ENCODE measurements at places on chromosomes 5 and 9.

DNA sequence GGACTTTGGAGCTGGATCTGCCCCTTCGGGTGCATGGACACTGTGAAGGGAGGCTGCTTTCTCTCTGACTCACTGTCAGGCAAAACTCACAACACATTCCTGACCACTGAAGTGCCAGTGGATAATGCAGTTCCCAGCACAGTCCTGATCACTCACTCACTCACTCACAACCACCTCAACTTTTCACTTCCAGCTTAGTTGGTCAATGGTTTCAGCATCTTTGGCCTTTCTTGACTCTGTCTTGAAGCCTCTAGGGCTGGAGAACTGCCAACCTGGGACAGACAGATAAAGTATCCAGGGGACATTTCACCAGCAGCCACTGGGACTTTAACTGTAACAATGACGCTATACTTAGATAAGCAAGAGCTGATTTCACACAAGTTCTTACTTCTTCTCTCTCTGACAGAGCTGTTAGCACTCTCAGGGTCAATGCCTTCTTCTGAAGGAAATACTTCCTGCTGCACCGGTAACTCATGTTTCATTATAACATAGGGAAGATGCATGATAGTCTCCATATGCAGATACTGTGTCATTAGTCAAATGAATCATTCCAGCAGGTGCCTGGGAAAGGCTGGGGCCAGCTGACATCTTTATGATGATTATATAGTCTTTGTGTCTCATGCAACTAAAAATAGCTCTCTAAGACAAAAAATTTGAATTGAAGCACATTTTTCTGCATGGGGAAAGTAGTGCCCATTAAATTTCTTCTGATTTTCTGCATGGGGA, 499.0 kb downstream of the SEMA5A start:
- DNase-seq: peak; percentile 96

DNA sequence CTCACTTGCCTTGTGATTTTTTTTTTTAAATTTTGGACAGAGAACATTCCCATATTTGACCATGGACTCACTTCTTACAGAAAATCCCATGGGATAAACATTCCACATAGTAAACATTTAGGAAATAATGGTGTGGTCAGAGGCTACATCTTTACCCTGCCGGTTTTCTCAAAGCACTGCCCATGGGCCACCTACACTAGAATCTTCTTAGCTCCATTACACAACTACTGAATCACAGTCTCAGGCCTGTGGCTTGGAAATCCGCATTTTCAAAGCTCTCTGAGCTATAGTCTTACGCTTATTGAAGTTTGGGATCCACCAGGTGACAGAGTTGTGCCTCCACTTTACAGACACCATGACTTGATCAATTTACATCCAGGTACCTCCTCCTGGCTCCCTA, 39.4 kb downstream of the ALG2 start:
- DNase-seq: peak; percentile 10

GRCh38 chr5:172901788-172902496, 57.3 kb upstream of the RPL26L1 start:
- DNase-seq: peak; percentile 92

- DNase-seq: peak; percentile 76
These were observed 10.8 kb upstream of the ADRA1B start for GRCh38 chr5:159905496-159905895.

DNA sequence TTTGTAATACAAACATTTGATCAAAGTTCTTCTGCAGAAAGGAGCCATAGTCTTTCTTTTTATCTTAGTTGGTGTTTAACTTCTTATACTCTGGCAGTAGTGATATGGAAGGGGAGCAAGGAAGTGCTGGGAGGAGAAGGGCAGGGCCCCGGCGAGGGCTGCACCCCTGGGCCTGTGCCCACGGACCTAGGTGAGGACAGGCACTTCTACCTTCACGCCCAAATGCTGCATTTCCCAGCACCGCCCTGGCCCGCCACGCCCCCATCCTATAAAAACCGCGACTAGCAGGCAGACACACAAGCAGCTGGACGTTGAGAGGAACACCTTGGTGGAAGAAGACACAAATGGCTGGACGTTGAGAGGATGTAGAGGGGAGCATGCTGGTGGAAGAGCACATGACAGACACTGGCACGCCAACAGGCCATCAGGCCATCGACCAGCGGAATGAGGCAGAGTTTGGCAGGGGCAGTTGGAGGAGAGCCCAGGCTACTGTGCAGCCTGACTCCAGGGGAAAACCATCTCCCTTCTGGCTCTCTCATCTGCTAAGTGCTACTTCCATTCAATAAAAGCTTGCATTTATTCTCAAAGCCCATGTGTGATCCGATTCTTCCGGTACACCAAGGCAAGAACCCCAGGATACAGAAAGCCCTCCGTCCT, 81.5 kb upstream of the C9orf72 start:
- DNase-seq: no peak

DNA sequence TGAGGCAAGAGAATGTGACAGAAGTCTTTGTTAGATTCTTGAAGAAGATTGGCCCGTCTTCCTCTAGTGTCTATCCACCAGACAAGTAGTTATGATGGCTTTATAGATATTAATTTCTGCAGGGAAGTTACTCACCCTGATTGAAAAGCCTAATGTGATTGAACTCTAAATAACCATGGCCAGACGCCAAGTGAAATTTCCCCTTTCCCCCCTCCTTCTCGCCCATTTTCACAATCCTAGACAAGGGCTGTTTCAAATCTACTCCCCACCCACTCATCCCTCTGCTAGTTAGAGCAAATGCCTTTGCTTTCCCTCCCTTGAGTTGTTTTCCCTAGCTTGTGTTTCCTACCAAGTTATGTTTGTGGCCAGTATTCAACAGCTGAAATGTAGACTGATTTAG, 182.5 kb downstream of the TMEM167A start:
- DNase-seq: peak; percentile 5

DNA sequence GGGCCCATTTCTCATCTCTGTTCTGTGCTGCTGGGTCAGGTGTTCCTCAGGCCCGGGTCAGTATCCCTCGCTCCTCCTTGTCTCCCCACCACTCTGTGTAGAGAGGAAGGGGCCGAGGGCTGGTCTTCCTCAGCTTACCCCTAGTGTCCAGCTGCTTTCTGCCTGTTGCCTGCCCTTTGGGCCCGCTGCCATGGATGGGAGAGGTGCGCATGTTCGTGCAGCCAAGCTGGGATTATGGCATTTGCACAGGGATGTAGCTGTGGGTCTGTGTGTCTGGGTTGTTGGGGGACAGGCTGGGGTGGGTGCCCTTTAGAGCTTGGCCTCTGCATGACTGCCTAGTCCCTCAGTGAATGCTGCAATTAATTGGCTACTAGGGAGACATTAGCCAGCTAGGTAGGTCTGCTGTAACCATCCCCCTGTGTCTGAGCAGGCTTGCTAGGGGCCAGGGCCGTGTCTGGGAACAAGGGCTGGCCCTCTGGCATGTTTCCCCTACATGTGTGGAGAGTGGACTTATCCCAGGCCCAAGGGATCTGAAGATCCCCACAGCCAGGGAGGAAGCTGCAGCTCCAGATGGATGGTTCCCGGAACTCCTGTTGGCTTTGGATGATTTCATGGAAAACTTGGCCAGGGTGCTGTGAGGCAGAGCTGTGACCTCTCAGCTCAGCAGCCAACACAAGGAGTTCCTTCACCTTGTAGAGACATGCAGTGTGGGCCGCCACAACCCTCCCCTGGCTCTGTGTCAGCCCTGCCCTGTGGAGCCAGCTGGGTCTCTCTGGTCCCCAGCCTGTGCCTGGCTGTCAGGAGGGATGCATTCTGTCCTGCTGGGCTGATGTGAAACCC, 161.9 kb downstream of the MACROH2A1 start:
- DNase-seq: no peak

DNA sequence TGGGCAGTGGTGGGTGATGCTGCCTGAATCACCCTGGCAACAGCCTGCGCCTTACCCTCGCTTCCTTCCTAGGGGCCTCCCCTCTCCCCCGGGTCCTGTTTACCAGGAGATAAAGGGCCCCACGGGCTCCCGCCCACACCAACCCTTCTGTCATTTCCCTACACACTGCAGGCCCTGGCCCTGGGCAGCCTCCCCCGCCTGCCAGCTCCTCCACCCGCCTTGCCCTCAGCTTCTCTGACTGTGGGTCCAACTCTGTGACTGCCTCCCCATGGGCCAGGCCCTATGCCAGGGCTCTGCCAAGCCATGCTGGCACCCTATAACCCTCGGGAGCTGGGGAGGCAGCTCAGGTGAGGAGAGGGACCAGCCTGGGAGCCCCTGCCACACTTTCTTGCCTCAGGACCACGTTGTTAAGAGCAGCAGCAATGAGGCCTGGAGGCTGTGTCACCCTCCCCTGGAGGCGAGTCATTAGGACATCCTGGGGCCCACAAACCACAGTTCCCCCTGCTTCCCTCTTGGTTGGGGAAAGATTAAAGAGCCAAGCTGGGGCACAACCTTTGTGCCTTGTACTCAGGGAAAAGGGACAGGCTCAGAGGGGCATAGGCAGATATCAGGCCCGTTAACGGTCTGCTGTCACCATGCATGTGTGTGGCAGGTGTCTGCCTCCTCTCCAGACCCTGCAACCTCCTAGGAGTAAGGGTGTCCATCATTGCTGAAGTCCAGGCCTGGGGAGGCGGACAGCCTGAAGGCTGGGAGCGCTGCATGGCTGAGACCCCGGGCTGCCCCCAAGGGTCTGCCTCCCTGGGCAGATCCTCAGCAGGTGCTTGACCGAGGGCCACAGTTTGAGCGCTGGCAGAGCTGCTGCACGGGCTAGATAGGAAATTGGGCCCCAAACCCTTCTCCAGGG, 2.8 kb downstream of the MGAT4B start:
- DNase-seq: no peak

GRCh38 chr9:93899609-93900435, 55.3 kb downstream of the BARX1 start:
- DNase-seq: no peak

- peak; percentile 79 for DNase-seq
These were observed 31.1 kb upstream of the FGF1 start for GRCh38 chr5:142716963-142717362.

DNA sequence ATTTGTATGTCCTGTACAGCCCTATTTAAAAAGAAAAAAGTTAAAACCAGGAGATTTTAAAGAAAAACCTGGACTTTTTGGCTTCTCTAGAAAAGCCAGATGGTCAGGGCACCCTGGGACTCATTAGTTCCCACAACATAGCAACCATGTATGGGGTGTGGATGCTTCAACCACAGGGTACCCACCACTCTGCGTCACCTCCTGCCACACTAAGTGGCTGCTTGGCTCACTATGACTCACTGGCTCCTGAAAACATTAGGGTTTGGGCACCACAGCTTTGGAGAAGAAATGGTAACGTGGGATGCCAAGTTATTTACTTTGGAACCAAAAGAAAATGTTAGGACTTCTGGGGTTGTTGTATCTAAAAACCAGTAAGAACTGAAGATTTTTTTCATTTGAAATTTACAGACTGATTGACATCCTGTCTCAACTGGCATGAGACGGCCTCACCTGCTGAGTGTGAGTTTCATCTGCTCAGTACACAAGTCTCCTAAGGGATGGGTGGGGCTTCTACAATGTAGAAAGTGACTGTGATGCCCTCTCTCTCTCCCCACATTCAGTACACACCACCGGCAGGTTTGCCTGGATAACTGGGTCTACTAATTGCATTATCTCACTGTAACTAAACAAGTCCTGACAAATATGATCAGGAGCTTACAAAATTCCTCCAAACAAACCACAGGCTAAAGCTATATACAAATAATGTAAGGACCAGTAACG, 103.9 kb downstream of the ESM1 start:
- no peak for DNase-seq

DNA sequence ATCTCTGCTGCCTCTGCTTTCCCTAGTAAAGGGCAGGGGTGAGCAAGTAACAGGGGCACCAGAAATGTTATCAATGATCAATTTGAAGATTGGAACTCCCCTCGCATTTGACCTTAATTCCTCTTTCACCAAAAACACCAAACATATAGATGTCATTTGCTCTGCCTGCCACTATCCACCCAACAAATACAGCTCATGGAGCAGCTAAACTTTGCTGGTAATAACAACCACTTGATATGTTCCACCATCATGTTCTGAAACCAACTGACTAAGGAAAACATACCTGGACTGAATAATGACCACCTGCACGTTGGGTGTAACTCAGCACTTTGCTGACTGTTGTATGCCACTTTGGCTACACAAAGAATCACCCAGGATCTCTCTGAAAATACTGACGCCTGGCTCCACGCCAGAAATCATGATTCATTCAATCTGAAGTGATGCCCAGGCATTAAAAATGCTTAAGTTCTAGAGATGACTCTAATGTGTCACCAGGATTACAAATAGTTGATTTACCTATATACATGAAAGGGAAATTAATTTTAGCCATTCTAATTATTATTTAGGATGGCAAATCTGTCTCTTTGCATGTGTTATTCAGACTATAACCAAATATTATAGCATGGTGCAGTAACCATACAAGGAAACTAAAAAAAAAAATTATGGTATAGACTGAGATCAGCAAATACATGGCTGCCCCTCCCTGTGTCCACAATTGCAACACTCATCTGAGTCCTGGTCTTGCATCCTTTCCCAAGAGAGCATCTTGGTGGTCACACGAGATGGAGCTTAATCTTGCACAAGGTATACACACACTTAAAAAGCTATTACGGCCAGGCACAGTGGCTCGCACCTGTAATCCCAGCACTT, 43.1 kb upstream of the TTC39B start:
- peak; percentile 21 for DNase-seq

GRCh38 chr5:13403351-13403750, 541.1 kb downstream of the DNAH5 start:
- no peak for DNase-seq

- no peak for DNase-seq
These were observed 68.6 kb upstream of the IL17B start for GRCh38 chr5:149447373-149448367.

- DNase-seq: peak; percentile 78
These were observed 332.4 kb upstream of the EFNA5 start for GRCh38 chr5:108003178-108003577.

DNA sequence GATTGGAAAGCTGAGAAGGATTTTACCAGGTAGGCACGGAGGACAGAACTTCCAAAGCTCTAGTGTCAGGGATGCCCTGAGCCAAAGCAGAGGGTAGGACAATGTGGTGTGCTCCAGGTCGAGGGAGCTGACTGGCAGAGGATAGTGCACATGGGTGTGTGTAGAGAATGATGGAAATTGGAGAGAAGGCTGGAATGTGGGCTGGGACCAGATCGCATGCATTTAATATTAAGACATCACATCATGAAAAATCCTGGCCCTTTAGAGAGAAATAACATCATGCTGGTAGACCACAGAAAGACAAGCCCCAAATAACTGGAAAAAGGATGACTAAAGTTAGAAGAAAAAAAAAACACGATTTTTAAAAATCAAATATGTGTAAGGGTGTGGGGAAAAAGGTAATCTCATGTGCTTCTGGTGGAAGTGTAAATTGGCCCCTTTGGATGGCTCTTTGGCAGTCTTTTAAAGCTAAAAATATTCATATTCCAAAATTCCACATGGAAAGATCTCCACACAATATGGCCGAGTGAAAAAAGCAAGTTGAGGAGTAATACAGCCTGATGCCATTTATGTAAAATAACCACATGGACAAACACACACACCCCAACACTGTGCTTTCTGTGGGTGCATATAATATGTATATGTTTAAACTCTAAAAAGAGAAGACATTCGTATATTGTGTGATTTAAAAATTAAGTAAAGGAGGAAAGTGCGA, 67.0 kb upstream of the TGFBR1 start:
- DNase-seq: no peak

DNA sequence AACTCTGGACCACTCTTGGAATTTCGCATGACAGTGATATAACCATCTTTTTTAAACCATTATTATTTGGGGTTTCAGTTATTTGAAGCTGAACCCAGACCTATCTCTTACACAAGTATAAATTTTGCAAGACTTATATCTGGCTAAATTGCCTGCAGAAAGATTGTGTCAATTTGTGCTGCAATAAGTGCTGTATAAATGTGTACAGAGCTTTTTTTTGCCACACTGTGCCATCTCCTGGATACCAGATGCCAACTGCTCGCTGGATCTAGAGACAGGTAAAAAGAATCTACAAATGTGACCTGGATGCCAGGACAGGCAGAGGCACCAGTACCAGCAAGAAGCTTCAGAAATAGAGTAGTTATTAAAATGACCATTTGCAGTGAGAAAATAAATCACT, 25.9 kb upstream of the TTC39B start:
- no peak for DNase-seq

Measured in choroid plexus epithelial cell (primary cell).